ENCODE measurements at places on chromosomes 16 and 17.

DNA sequence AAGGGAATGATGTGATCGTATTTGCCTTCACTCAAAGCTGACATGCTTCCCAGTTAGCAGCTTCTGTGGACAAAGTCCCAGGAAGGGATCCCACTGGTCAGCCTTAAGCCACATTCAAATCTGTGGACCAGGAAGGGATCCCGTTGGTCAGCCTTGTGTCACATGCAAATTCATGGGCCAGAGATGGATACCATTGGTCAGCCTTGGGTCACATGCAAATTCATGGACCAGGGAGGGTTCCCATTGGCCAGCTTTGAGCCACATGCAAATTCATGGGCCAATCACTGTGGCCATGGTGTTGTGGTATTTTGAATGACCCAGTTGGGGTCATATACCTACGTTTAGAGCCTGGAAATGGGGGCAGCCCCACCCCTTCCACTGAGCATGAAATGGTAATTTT lies 201.6 kb downstream of the HS3ST4 start:
- no peak for DNase-seq

DNA sequence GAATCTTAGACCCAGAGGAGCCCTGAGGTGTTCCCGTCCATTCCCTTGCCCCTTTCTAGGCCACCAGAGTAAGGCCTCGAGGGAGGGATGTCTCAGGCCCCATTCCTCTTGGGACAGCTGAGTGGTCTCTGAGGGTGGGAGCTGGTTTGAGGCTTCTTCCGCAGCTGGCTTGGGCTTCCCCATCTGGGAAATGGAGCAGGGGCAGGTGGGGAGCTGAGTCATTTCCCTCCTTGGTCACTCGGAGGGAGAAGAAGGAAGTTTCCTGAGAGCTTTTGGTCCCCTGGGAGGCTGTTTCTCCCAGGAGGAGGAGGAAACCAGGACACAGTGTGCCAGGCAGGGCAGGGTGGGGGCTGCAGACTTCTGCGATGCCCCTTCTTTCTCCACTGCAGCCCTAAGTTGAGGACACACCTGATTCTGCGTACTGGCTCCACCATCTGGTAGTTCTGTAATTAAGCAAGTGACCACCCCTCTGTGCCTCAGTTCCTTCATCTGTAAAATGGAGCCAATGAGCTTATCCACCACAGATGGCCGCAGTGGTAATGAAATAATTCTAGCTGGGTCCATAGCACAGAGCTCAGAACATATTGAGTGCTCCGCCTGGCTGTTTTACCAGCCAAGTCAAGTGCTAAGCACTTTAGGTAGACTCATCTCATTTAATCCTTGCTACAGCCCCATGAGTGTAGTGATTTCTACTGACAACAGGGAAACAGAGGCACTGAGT lies 1.6 kb upstream of the KCNJ12 start:
- DNase-seq = no peak

- peak; percentile 15 for DNase-seq
These were observed 392.9 kb upstream of the EEF2KMT start for GRCh38 chr16:5490499-5490898.

DNA sequence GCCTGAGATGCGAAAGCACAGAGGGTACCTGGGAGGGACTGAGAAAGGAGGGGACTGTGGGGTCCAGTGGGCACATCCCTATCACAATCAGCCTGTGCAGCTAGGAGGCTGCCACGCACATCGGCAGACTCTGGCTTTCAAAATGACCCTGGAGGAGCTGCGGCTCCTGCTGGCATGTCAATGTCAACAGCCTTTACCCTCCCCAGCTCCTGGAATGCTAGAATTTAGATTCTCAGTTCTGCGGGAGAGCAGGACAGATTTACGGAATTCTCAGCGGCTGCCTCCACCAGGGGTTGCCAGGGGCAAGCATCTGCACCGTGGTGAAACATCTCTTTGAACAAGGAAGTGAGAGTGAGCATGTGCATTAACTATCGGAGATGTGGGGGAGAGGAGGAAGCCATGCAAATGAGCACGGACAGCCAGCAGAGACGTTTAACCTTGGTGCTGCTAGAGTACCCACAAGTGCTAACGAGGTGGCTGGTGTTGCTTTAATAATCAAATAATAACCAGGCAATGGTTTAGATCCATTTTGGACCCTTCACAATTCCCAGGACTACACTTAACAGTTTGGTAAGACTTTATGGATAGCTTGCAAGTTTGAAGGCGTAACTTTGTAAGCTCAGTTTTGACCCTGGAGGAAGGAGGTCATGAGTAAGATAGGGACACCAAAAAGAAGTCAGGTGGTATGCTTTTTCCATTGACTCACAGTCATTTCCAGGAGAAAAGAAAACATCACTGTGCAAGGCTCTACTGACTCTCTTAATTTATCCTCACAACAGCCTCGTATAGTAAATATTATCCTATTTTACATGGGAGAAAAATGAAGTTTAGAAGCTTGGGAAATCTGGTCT lies 54.1 kb downstream of the XYLT1 start:
- peak; percentile 47 for DNase-seq

- DNase-seq = no peak
These were observed 106.2 kb downstream of the GRIN2A start for GRCh38 chr16:10076037-10076436.

GRCh38 chr17:75998327-75998795 lies 2.3 kb upstream of the CDK3 start:
- DNase-seq = no peak

DNA sequence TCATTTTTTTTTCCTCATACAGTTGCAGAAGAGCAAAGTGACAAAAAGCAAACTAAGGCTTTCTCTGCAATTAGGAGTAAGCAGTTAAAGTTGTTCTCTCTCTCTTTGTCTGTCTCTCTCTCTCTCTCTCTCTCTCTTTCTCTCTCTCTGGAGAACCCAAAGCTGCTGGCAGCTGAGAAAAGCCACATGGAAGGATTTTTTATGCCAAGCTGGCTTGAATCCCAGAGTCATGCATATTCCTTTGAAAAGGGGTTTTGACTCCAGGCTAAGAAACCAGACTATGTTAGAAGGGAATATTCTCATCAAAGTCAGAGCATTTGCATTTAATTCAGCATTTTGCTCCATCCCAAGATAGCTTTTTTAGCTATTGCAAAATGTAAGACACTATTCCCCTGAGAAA lies 1114.2 kb upstream of the GOT2 start:
- DNase-seq = peak; percentile 67

DNA sequence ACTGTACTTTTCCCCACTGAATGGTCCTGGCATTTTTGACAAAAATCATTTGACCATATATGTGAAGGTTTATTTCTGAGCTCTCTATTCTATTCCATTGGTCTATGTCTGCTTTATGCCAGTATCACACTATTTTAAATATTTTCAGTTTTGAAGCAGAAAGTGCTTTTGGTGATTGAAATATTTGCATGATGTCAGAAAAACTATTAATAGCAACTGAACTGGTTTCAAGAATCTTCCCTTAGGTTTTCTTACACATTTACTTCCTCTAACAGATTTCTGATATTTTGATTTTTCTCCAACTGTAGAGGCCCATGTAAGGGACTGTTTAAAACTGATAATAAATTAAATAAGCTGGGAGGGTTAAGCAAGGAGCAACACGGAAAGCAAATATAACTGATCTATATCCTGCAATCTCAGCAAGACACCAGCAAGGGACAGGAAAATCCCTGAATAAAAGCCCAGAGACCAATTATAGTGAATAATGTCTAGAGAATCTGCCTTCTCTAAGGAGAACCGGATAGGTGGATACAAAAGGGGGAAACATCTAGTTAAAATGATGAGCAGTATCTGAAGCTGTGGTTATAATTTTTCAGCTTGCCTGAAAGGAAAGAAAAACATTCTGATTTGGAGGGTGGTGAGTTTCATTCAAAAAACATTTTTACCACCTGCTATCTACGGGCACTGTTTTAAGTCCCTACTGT lies 80.9 kb upstream of the STAC2 start:
- DNase-seq = no peak

- no peak for DNase-seq
These were observed 2.4 kb downstream of the NUP93 start for GRCh38 chr16:56732366-56732765.

GRCh38 chr16:83345846-83346640 lies 461.7 kb upstream of the HSBP1 start:
- peak; percentile 17 for DNase-seq

DNA sequence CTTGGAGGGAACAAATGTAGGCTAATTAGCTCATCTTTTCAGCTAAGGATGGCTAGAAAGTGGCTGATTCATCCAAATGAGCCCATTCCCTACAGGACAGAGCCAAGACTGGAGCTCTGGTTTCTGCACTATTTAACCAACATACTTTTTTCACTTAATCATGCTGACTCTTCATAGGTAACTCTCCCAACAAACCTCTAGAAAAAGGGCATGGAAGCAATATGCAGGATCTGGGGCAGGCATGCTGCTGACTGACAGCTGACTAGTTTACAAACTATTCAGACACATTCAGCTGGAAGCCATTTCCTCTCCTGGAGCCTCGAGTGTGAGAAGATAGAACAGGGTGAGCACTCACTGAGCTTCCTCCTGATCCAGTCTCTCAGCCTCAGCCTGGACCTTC lies 6.2 kb downstream of the BECN1 start:
- no peak for DNase-seq

DNA sequence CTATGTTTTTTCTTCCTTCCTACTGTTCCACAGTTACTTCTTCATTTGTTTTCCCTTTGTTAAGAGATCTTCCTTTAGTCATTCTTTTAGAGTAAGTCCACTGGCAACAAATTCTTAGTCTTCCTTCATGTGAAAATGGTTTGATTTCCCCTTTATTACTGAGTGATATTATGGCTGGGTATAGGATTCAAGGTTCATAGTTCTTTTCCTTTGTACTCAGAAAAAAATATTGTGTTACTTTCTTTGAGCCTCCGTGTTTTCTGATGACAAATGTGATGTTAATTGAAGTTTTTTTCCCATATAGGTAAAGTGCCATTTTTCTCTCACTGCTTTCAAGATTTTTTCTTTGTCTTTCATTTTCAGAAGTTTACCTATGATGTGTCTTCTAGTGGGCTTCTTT lies 283.1 kb upstream of the TBX2 start:
- no peak for DNase-seq

- DNase-seq = no peak
These were observed 18.1 kb downstream of the C17orf100 start for GRCh38 chr17:6669479-6670212.

GRCh38 chr16:49158029-49158642 lies 123.5 kb downstream of the CBLN1 start:
- no peak for DNase-seq

- no peak for DNase-seq
These were observed 1.9 kb upstream of the NFAT5 start for GRCh38 chr16:69563605-69564580.

- no peak for DNase-seq
These were observed 340.7 kb downstream of the SNX29 start for GRCh38 chr16:12317121-12317810.

- no peak for DNase-seq
These were observed 13.2 kb downstream of the CMTM3 start for GRCh38 chr16:66617728-66618127.

DNA sequence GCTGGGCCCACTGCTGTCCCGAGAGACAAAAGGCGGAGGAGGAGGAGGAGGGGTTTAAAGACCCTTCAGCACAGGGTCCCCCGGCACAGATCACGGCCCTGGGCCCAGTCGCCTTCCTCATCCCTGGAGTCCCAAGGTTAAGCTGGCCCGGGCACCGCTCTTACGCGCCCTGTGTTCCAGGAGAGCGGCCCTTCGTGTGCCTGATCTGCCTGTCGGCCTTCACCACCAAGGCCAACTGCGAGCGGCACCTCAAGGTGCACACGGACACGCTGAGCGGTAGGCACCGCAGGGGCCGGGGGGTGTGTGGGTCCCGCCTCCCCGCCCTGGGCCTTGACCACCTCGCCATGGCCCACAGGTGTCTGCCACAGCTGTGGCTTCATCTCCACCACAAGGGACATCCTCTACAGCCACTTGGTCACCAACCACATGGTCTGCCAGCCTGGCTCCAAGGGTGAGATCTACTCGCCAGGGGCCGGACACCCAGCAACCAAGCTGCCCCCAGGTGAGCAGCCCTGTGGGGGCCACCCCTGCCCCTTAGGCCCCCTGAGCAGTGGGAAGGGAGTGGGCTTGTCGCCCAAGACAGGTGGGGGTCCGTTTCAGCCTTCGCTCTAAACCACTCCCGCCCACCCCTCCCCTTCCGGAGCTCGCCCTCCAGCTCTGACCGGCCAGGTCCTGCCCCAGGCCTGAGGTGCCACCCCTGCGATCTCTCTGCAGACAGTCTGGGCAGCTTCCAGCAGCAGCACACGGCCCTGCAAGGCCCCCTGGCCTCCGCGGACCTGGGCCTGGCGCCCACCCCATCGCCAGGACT lies 37.6 kb upstream of the ZC3H18 start:
- no peak for DNase-seq

GRCh38 chr16:19177111-19177739 lies 9.2 kb downstream of the SYT17 start:
- DNase-seq = no peak

DNA sequence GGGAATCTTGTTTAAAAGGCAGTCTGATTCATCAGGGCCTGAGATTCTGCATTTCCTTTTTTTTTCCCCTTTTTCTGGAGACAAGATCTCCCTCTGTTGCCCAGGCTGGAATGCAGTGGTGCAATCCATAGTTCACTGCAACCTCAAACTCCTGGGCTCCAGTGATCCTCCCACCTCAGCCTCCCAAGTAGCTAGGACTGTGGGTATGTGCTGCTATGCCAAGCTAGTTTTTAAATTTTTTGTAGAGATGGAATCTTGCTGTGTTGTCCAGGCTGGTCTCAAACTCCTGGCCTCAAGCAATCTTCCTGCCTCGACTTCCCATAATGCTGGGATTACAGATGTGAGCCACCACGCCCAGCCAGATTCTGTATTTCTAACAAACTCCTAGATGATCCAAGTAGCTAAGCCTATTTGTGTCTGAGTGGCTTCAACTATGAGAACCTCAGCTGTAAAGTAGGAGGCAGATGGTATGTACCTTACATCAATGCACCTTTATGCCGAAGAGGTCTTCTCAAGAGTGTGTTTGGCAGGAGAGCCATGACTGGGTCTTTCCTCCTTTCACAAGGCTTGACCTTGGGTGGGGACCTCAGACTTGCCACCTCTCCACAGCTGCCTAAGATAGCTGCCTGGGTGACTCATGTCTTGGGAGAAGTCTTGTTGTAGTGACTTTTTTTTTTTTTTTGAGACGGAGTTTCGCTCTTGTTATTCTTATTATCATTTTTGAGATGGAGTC lies 10.9 kb downstream of the LDAF1 start:
- no peak for DNase-seq

DNA sequence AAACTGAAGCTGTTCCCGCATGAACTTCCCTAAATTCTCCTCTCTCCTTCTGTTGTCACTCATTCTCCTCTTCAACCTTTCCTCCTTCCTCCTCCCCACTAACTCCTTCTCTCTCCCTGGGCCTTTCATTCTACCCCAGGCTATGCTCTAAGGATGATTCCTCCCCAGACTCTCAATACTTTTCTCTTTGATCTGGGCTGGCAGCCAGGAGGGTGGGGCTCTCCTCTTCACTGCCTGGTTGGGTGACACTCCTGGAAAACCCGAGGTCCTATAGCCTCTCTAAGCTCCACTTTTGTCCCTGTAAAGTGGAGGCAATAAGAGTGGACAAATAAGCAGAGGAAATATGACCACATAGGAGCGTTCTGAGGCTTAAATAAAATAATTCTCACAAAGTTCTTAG lies 46.2 kb downstream of the HSD17B2 start:
- DNase-seq = no peak

GRCh38 chr16:77581706-77582105 lies 140.6 kb upstream of the NUDT7 start:
- DNase-seq = no peak

- DNase-seq = no peak
These were observed 45.1 kb downstream of the AHSP start for GRCh38 chr16:31572821-31573220.
